Esophagus squamous epithelium (tissue), 5 donors: ENCODE measurements at places on chromosomes 13 and 19. TPM values are rescaled to one million over a fixed set of nuclear protein-coding genes. Genes with fewer than 3 reads are reported as not detected.

GRCh38 chr13:44219577-44220548 lies 153.8 kb upstream of the SERP2 start:
- DNase-seq, result no peak
- H3K36me3 ChIP-seq, result no peaks in the 10 kb centered on the region
- peaks cover 57% of the 10 kb centered on the region for H3K4me1 ChIP-seq
- H3K4me3 ChIP-seq, result no peak overlapping the region
- peak overlapping the region; percentile 58 for H3K27ac ChIP-seq
- H3K27me3 ChIP-seq, result no peaks in the 10 kb centered on the region

DNA sequence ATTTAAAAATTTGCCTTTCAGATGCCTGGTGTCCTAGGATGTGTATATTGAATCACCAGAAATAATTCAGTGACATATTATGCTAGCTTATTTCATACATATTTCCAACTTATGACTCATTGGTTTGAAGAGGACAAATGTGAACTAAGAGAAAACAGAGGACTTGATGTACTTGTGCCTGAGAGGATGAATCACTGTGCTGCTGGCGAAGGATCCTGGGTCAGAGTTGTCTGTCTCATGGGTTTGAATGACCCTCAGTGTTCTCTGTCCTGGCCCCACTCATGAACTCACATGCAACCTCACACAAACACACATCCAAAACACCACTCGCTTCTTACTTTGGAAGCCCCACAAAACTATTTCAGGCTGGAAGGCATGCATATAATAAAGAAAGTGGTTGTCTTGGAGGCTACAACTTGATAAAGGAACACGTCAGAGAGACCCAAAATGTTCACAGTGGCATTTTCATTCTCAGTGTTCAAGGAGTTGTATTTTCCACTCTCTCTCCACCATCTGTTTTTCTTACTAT lies 129.0 kb upstream of the SPRY2 start:
- DNase-seq, result no peak
- peak overlapping the region; percentile 71 for H3K27ac ChIP-seq
- H3K4me3 ChIP-seq, result no peak overlapping the region
- H3K27me3 ChIP-seq, result no peaks in the 10 kb centered on the region
- no peaks in the 10 kb centered on the region for H3K36me3 ChIP-seq

DNA sequence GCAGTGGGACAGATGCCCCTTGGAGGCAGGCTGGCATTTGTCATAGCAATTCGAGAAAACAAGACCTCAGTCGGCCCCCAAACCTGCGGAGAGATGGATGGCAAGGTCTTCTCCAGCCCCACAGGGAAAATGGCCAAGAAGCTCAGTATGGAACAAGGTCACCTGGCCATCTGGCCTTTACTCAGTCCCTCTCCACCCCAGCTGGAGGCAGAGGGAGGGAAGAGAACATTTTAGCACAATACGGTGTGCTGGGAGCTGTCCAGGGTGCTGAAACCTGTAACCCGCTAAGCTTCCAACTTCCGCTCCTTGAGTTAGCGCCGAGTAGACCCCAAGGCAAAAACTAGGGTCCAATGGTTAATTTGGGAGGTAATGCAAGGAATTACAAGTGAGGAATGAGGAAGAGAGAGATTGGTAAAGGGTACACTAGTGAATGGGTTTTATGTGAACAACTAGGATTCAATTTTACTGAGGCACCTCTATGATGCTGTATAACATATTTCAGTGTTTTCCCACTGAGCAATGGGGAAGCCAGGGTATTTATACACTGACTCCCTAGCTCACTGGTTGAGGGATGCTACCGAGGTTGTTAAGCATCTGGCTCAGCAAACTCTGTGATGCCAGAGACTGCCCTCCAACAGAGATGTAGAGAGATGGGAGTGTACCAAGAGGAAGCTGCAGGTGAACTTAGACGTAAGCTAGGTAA lies 64.3 kb downstream of the CACNA1A start:
- no peak for DNase-seq
- no peak overlapping the region for H3K27ac ChIP-seq
- H3K4me3 ChIP-seq, result no peak overlapping the region
- no peaks in the 10 kb centered on the region for H3K27me3 ChIP-seq

- DNase-seq, result no peak
- H3K36me3 ChIP-seq, result peaks cover 12% of the 10 kb centered on the region
- H3K4me1 ChIP-seq, result no peaks in the 10 kb centered on the region
- no peak overlapping the region for H3K27ac ChIP-seq
- no peaks in the 10 kb centered on the region for H3K27me3 ChIP-seq
Measured at GRCh38 chr13:28267497-28267896, 129.2 kb downstream of the PAN3 start.

DNA sequence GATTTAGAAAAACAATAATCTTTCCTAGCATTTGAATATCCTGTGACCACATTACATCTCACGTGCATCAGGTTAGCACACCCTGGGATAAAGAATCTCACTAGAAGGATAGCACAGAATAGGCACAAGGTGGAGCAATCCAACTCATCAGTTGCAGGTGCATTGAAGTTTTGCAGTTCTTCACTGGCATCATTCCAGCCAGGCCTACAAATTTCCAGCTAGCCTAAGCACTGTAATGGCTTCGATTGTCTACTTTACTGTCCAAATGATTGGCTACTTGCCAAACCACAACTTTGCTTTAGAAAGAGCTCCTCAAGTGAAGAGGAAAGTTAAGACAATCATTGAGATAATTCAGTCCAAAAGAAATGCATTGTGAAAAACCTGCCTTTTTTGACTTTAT lies 89.5 kb downstream of the SPRY2 start:
- H3K4me1 ChIP-seq, result no peaks in the 10 kb centered on the region
- no peak for DNase-seq
- H3K36me3 ChIP-seq, result no peaks in the 10 kb centered on the region

GRCh38 chr19:45975306-45976070 lies 1.8 kb upstream of the NOVA2 start:
- H3K4me3 ChIP-seq, result no peak overlapping the region
- no peaks in the 10 kb centered on the region for H3K36me3 ChIP-seq
- H3K4me1 ChIP-seq, result no peaks in the 10 kb centered on the region
- no peak for DNase-seq
- H3K27ac ChIP-seq, result no peak overlapping the region

- H3K27ac ChIP-seq, result no peak overlapping the region
- no peaks in the 10 kb centered on the region for H3K27me3 ChIP-seq
- peaks cover 46% of the 10 kb centered on the region for H3K36me3 ChIP-seq
- no peak overlapping the region for H3K4me3 ChIP-seq
- H3K4me1 ChIP-seq, result no peaks in the 10 kb centered on the region
- no peak for DNase-seq
Measured at GRCh38 chr13:75305059-75305458, 176.9 kb downstream of the TBC1D4 start.

- no peak for DNase-seq
- peaks cover 4% of the 10 kb centered on the region for H3K36me3 ChIP-seq
- H3K27me3 ChIP-seq, result no peaks in the 10 kb centered on the region
- H3K4me3 ChIP-seq, result no peak overlapping the region
- H3K27ac ChIP-seq, result no peak overlapping the region
- peaks cover 2% of the 10 kb centered on the region for H3K4me1 ChIP-seq
Measured at GRCh38 chr13:110442930-110443621, 118.4 kb downstream of the RAB20 start.

- no peaks in the 10 kb centered on the region for H3K27me3 ChIP-seq
- H3K4me3 ChIP-seq, result peak overlapping the region; percentile 43
- H3K36me3 ChIP-seq, result no peaks in the 10 kb centered on the region
- H3K4me1 ChIP-seq, result peaks cover 98% of the 10 kb centered on the region
- peak overlapping the region; percentile 97 for H3K27ac ChIP-seq
Measured at GRCh38 chr19:40609561-40610395, 8.6 kb downstream of the LTBP4 start.

GRCh38 chr13:99312493-99312883 lies 5.3 kb upstream of the GPR183 start:
- H3K4me1 ChIP-seq, result peaks cover 16% of the 10 kb centered on the region
- DNase-seq, result peak; percentile 23
- H3K4me3 ChIP-seq, result no peak overlapping the region
- no peaks in the 10 kb centered on the region for H3K27me3 ChIP-seq
- peak overlapping the region; percentile 66 for H3K27ac ChIP-seq

DNA sequence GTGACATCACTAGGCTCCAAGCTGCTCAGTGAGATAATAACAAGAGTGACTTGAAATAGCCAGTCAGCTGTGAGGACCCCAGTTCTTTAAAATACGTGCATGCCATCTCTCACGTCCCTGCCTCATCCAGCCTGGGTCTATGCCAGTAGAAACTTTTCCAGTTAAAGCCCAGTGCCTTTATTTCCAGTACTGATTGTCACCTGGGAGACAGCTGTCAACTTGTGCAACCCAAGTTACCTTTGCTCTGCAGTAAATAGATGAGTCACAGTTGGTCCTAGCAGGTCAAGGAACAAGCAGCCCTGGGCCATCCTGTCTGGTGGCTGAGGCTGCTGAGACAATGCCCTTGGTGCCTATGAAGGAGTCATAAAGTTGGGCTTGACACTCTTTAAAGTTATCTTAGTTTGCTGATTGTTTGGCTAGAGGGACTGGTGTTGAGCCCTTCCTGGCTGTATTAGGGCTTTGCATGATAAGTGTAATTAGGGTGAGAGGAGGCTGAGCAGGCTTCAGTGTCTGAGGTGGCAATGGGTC lies 228.7 kb downstream of the LACC1 start:
- H3K4me1 ChIP-seq, result peaks cover 40% of the 10 kb centered on the region
- peak overlapping the region; percentile 36 for H3K27ac ChIP-seq

DNA sequence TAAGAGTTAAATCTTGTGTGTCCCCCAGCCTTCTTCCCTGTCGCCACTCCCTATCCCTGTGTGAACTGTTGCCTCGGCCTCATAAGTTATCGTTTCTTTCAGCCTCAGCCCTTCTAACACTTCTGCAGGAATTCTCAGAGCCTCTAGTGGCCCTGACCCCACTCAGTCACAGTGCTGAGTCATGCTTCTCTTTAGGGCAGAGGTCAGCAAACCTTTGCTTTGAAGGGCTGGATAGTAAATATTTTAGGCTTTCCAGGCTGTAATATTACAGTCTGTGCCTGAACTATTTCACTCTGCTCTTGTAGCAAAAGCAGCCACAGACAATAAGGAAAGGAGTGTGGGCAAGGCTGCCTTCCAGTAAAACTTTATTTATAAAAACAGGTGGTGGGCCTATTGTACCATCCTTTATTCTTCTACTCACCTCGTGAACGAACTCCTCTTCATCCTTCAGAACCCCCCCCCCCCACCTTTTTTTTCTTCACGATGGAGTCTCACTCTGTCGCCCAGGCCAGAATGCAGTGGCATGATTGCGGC lies 22.1 kb downstream of the MYO9B start:
- no peaks in the 10 kb centered on the region for H3K27me3 ChIP-seq
- H3K4me3 ChIP-seq, result no peak overlapping the region
- H3K27ac ChIP-seq, result peak overlapping the region; percentile 19

GRCh38 chr19:1259206-1259875 lies 9.8 kb upstream of the CIRBP start:
- H3K36me3 ChIP-seq, result peaks cover 43% of the 10 kb centered on the region
- H3K27me3 ChIP-seq, result no peaks in the 10 kb centered on the region
- peak overlapping the region; percentile 34 for H3K4me3 ChIP-seq
- DNase-seq, result no peak
- peaks cover 100% of the 10 kb centered on the region for H3K4me1 ChIP-seq

- peaks cover 18% of the 10 kb centered on the region for H3K36me3 ChIP-seq
- no peak overlapping the region for H3K4me3 ChIP-seq
- H3K4me1 ChIP-seq, result no peaks in the 10 kb centered on the region
- H3K27me3 ChIP-seq, result no peaks in the 10 kb centered on the region
- DNase-seq, result no peak
Measured at GRCh38 chr13:98022210-98022609, 68.7 kb downstream of the IPO5 start.

DNA sequence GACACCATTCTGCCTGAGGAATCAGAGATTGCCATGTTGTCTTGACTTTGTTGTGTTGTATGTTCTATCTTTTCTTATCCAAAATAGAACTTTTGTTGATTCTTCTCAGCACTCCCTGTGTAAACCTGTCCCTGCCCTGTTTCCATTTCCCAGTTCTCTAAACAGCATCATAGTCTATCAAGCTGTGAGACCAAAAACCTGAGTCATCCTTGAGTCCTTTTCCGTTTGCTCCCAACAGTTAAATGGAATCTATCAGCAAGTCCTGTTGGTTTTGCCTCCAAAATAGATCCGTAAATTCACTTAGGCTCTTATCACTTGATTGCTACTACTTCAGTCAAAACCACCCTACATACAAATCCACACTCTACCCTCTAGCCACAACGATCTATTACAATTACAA lies 667.1 kb downstream of the PCDH9 start:
- no peak overlapping the region for H3K4me3 ChIP-seq
- no peak for DNase-seq
- H3K4me1 ChIP-seq, result no peaks in the 10 kb centered on the region
- no peaks in the 10 kb centered on the region for H3K27me3 ChIP-seq

DNA sequence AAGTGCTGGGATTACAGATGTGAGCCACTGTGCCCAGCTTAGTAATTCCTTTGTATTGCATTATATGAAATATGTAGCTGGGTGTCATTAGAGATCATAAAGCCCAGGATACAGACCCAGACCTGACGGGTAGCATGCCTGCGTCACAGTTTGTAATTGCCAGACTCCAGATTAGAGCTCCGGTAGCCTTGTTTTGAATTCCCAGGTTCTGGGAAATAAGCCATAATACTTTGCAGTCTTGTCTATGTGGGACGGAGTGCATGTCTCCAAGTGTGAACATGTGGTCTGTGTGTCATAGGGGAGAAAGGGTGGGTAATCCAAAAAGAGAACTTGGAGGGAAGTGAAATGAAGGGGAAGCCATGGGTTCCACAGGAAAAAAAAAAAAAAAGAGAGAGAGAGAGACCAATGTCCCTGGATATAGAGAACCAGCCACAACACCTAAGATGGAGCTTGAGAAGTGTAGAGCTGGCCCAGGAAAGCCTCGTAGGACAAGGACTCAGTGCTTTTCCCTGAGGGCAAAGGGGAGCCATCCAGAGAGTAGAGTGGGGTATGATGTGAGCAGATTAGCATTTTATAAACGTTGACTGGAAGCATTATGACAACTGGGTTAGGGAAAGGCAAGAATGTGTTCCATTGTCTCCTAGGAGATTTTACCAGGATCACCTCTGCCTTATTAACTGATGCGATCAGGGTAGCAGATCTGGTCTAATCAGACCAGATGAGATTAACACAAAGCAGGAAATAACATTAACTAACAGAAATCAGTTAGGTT lies 2.6 kb downstream of the ZSCAN4 start:
- peaks cover 6% of the 10 kb centered on the region for H3K27me3 ChIP-seq
- H3K4me1 ChIP-seq, result no peaks in the 10 kb centered on the region
- no peak for DNase-seq
- no peak overlapping the region for H3K4me3 ChIP-seq

GRCh38 chr13:35718084-35718483 lies 241.6 kb upstream of the MAB21L1 start:
- H3K36me3 ChIP-seq, result no peaks in the 10 kb centered on the region
- no peaks in the 10 kb centered on the region for H3K27me3 ChIP-seq
- H3K4me3 ChIP-seq, result no peak overlapping the region
- no peaks in the 10 kb centered on the region for H3K4me1 ChIP-seq
- H3K27ac ChIP-seq, result no peak overlapping the region

- H3K36me3 ChIP-seq, result no peaks in the 10 kb centered on the region
Measured at GRCh38 chr13:63092456-63092855, 1676.8 kb upstream of the PCDH20 start.

The TJP3 gene
- 23.7 TPM for total RNA-seq

The FCER2 gene
- not detected for total RNA-seq

The WASF3 gene
- 3.1 TPM for total RNA-seq

The SHISA2 gene
- not detected for total RNA-seq

The KLK7 gene
- total RNA-seq, result 128 TPM

The CDX2 gene
- not detected for total RNA-seq

The CD70 gene
- total RNA-seq, result 4.0 TPM

The KLK2 gene
- not detected for total RNA-seq

The ZNF566 gene
- 8.6 TPM for total RNA-seq

The PLIN4 gene
- total RNA-seq, result 6.7 TPM

The ANGPTL8 gene
- not detected for total RNA-seq

The FGF21 gene
- total RNA-seq, result not detected

The ADM5 gene
- 2.8 TPM for total RNA-seq

The NAXD gene
- total RNA-seq, result 15.5 TPM

The TUBA3C gene
- not detected for total RNA-seq

The MOB3A gene
- total RNA-seq, result 26.9 TPM
